ENCODE measurements at places on chromosomes 6 and 20.

- DNase-seq: no peak
Observed at GRCh38 chr6:31246051-31246521, 25.8 kb downstream of the HLA-C start.

- DNase-seq: no peak
Observed at GRCh38 chr20:32969356-32970114, 34.7 kb downstream of the SUN5 start.

- no peak for DNase-seq
Observed at GRCh38 chr6:170050591-170051041, 240.3 kb downstream of the DLL1 start.

DNA sequence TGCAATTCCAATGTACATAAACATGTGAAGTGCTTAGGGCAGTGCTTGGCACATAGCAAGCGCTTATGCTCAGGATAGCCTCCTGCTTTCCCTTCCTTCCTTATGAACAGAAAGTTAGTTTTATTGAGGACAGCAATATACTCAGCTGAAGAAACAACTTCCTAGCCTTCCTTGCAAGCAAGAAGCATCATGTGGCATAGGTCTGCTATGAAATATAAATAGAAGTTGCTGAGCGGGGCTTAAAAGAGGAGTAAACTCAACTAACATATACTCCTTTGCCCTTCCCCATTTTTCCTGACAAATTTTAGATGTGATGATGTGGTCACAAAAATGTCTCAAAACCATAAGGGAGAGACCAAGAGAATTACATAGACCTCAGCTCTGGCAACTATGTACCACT is 98.9 kb downstream of the KIF16B start:
- no peak for DNase-seq

DNA sequence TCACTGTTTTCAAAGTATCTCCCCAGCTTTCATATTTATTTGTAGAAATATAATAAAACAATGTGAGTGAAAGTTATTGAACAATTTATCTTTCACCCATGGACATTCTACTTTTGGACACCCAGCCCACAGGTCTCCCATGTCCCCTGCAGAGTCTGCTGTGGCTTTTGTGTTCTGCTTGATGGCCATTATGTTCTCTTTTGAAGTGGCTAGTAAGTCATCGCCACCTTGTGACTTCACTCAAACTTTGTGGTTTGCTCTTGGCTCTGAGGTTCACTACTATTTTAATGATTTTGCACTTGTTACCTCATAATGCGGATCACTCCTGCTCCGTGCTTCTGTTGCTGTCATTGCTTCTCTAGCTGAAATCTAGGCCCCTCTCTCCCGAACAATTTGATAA is 10.2 kb upstream of the DEFB113 start:
- no peak for DNase-seq

DNA sequence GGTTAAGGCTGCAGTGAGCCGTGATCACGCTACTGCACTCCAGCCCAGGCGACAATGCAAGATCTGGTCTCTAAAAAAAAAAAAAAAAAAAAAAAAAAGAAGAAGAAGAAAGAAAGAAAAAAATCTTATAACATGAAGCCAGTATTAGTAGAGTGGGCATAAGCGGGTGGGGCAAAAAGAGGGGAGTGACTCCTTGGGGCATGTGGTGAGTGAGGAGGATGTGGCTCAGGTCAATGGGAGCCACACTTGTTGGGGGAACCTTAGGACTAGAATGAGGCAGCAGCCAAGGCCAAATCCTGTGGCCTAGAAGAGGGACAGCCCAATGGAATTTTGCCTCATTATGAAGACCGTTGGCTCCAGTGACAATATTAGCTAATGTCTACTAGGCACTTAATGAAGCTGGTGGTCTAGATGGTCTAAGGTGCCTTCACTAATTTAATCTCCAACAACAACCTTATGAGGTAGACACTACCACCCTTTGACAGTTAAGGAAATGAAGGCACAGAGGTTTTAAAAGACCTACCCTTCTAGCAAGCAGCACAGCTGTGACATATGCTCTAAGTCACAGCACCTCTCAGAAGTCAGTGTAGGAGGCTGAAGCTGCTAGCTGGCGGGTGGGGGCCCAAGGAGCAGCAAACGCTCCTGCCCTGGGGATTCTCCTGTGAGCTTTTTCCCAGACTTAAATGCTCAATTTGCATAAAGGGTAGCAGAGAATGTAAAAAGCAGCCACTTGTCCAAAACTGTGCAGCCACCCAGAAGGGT is 23.6 kb upstream of the ARMC12 start:
- DNase-seq: no peak

Data from LNCaP clone FGC (cell line).